ENCODE measurements at places on chromosomes 3 and 15. TPM values are rescaled to one million over a fixed set of nuclear protein-coding genes. Genes with fewer than 3 reads are reported as not detected.

GOLGA8G gene
- not detected for total RNA-seq

C3orf70 gene
- 0.46 TPM for total RNA-seq

KCTD6 gene
- 8.6 TPM for total RNA-seq

BCHE gene
- total RNA-seq, result 0.73 TPM

Data from smooth muscle cell of the pulmonary artery (primary cell).